Foreskin melanocyte (primary cell): ENCODE measurements at places on chromosomes 11 and 22.

DNA sequence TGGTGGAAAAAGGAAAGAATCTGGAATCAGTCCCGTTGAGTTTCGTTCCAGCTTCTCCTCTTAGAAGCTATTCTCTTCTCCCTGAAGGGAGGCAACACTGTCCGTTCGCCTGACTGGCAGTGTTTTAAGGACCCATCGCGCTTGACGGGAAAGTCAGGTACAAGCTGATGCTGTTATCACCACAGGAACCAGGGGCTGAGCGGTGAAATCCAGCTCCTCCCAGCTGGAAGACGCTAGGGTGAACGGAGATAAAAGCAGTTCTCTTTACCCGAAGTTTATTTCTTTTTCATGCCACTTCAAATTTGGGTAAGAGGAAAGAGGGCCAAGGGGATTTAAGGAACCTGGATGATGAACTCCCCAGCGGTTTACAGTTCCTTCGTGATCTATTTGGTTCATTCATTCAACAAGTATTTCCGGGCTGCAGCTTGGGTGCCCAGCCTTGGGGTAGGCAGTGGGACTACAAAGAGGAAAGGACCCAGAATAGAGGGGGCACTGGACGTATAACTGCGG is 551 bp upstream of the DEUP1 start:
- peak; percentile 1 for DNase-seq

DNA sequence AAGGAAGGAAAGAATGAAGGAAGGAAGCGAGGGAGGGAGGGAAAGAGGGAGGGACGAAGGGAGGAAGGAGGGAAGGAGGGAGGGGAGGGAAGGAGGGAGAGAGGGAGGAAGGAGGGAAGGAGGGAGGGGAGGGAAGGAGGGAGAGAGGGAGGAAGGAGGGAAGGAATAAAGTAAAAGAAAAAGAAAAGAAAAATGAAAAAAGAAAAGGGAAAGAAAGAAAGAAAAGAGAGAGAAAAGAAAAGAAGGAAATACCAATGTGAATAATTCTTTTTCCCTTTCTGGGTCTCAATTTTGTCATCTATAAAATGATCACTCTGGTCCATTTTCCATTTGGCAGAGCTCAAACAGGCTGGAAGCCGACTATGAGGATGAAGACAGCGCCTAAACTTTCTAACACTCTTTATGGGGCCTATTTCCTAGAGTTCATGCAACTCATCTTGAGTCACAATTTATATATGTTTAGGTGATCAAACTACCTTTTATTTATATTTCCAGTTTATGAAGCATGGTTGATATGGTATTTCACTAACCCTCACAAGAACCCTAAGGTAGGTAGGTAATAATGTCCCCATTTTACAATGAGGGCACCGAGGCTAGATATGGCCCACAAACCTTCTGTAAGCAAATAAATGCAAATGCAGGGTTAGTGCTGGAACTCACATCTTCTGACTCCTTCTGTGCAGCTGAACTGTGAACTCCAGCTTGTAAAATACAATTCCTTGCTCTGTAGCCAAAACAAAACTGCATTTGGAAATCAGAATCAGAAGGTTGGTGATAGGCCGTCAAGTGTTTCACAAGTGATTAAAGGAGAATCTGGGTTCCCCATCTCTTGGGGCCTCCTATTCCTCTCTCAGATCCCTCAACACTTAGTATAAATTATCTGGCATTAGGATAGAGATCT is 434.3 kb downstream of the ETS1 start:
- no peak for DNase-seq

GRCh38 chr11:20116825-20117224 is 43.5 kb downstream of the DBX1 start:
- DNase-seq, result no peak

- DNase-seq, result no peak
Measured at GRCh38 chr11:121482231-121483129, 29.7 kb upstream of the SORL1-AS1 start.
